ENCODE measurements at places on chromosomes 3 and 15. TPM values are rescaled to one million over a fixed set of nuclear protein-coding genes. Genes with fewer than 3 reads are reported as not detected.

Gene ALPK3
- 8.1 TPM for polyA plus RNA-seq

Gene GPR87
- not detected for polyA plus RNA-seq

Gene PLD1
- 14.7 TPM for polyA plus RNA-seq

Gene TASOR
- 12.7 TPM for polyA plus RNA-seq

Gene CILP
- 1.1 TPM for polyA plus RNA-seq

Gene HRG
- not detected for polyA plus RNA-seq

Gene LPCAT4
- polyA plus RNA-seq, result 34.6 TPM

Gene CYP19A1
- polyA plus RNA-seq, result 0.09 TPM

Gene PLA2G4F
- 0.23 TPM for polyA plus RNA-seq

Gene KNG1
- polyA plus RNA-seq, result not detected

Gene PRSS50
- polyA plus RNA-seq, result 2.2 TPM

Gene MNS1
- 1.4 TPM for polyA plus RNA-seq

Gene ZNF385D
- polyA plus RNA-seq, result 1.3 TPM

Gene LRRC31
- polyA plus RNA-seq, result not detected

Gene GALNT15
- 2.8 TPM for polyA plus RNA-seq

Gene SLC28A1
- polyA plus RNA-seq, result 0.02 TPM

Gene CHSY1
- 3.4 TPM for polyA plus RNA-seq

Gene GPR171
- 0.12 TPM for polyA plus RNA-seq

Gene HGD
- polyA plus RNA-seq, result 13.5 TPM

Gene UCN2
- polyA plus RNA-seq, result not detected

Gene OR5K2
- not detected for polyA plus RNA-seq

Gene IL1RAP
- polyA plus RNA-seq, result 0.49 TPM

Gene CHRD
- polyA plus RNA-seq, result 96.7 TPM

All from pancreas (tissue), 10 donors.